Fibroblast of skin of scalp (primary cell): ENCODE measurements at places on chromosomes 1 and 21.

- no peak for DNase-seq
These were observed 35.9 kb upstream of the ZRANB2 start for GRCh38 chr1:71116729-71117128.

- peak; percentile 67 for DNase-seq
These were observed 47.5 kb downstream of the YARS1 start for GRCh38 chr1:32769524-32770220.

DNA sequence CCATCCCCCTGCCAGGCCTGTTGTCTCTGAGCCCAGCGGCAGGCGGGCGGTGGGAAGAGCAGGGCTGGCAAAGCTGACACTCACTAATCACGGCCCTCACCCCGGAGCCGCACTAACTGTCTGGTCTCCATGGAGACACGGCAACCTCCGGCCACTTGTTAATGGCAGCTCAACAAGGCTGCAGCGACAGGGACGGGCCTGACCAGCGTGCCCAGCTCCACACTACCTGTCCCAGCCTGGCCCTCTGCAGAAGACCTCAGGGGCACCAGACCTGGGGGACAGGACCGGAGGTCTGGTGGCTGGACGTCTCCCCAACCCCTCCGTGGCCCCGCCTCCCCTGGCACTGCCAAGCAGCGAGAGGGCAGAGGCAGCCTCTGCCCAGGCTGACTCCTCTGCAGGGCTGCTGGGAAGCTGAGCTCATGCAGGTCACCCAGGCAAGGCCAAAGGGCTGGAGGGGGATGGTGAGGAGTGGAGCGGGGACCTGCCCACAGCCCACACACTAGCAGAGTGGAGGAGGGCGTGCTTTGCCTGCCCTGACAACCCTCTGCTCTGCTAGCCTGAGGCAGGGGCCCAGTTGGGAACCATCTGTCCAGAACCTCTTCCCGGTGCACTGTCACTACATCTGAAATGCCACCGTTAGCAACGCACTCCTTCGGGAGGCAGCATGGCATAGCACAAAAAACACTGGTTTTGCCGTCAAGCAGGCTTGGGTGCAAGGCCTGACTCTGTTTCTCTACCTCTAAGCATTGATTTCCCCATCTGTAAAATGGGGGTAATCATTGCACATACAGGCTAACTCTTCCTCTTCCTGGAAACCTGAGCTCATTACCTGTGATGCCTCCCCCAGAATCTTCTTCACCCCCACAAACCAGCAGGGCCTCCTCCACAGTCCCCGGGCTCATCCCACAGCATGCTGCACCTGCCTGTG lies 29.6 kb upstream of the WASF2 start:
- DNase-seq: no peak

- no peak for DNase-seq
These were observed 119.7 kb downstream of the KCNT2 start for GRCh38 chr1:196488579-196488978.

DNA sequence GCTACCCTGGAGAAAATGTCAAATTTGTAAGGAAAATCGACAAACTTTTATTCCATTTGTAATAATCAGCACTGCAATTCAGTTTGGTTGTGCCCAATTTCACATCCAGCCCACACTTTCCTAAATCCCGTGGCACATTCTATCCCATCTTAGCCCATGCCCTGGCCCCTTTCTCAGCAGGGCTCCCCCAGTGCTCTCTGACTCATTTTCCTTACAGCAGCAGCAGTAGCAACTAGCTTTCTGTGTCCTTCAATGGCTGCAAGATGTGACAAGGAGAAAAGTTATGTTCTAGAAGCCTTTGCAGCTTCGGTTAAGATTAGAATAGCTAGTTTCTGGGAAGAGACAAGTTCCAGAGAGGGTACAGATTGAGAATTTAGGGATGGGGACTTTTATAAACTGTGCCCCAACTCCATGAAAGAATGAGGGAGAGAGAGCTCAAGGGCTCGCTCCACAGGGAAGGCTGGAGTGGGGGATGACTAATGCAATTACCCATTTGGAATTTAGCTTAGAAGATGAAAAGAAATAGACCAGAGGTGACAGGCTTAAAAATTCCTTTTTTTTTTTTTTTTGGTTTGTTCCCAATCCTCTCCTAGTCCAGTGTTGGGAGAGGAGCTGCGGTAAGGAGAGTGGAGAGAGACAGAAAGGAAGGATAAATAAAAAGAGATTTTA lies 47.0 kb upstream of the POU2F1 start:
- peak; percentile 71 for DNase-seq

GRCh38 chr1:232635778-232636356 lies 5.9 kb upstream of the SIPA1L2 start:
- DNase-seq: peak; percentile 62

- DNase-seq: no peak
These were observed 104.0 kb upstream of the DSCAM start for GRCh38 chr21:40950970-40951369.

- peak; percentile 61 for DNase-seq
These were observed 9.9 kb downstream of the GPR3 start for GRCh38 chr1:27402349-27402754.

DNA sequence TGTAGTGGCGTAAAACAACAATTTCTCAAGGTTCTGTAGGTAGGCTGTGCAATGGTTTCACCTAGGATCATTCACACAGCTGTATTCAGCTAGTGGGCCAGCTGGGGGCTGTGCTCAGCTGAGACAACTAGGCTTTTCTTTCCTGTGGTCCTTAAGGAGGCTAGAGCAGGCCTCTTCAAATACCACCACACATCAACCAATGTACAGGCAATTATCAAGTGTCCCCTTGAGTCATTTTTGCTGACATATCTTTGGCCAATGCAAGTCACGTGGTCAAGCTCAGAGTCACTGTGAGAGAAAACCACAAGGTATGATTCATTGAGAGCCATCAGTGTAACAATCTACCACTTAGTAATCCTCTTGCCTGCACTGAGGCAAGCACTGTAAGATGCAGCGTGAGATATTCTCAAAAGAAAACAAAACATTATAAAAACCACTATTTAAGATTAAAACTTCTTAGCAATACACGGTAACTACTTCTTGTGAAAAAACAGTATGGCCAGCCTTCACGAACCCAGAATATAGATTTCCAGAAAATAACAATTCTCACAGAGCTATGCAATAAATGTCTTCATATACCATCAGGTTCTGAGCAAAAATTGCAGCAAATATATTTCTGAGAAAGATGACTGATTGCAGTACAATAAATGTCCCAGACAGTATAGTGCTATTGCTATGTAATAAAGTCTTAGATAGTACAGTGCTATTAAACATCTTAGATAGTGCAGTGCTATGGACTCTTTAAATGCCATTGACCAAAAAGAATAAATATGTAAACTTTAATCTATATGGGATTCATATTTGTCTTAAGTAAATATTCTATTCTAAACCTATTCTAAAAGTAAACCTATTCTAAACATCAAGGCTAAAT lies 55.3 kb downstream of the NME7 start:
- peak; percentile 95 for DNase-seq

DNA sequence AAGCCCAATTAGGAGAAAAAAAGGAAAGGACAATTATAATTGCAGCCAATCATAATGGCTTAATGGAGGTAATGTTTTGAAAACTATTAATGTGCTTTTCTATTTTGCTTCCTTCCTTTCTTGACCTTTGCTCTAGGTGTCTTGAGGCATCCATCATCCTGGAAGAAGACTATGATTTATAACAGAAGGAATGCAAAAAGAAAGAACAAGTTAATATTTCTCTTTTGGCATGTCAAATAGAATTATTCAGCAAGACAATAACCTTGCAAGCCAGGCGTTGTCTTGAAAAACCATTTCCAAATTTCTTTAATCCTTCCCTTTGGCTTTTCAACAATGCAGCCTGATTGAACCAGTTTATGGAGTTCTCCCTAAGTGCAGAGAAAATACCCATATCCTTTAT lies 107.7 kb upstream of the USP24 start:
- no peak for DNase-seq

DNA sequence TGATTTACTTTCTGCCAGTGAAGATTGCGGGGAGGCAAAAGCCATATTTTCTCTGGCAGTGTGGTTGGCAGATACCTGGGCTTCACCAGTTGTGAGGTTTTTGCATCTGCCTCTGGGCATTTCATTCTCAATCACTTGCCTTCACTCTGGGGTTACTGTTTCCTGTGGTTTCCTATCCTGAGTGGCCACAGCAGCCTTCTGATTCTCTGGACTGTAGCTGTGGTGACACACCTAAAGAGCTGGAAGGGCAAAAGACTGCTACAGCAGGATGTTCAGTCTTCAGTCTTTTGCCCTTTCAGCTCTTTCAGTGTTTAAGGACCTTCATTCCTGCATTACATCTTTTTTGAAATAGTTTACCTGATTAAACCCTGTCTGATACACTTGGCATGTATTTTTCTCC lies 50.5 kb upstream of the GPR52 start:
- no peak for DNase-seq

GRCh38 chr1:246631426-246631825 lies 65.2 kb downstream of the CNST start:
- DNase-seq: peak; percentile 68

GRCh38 chr1:188061881-188062280 lies 1233.1 kb downstream of the PLA2G4A start:
- DNase-seq: no peak

GRCh38 chr1:79519084-79519760 lies 512.7 kb upstream of the ADGRL4 start:
- DNase-seq: no peak

GRCh38 chr1:147627435-147628110 lies 42.8 kb downstream of the ACP6 start:
- peak; percentile 53 for DNase-seq

GRCh38 chr1:232878086-232878485 lies 72.3 kb upstream of the NTPCR start:
- DNase-seq: no peak

DNA sequence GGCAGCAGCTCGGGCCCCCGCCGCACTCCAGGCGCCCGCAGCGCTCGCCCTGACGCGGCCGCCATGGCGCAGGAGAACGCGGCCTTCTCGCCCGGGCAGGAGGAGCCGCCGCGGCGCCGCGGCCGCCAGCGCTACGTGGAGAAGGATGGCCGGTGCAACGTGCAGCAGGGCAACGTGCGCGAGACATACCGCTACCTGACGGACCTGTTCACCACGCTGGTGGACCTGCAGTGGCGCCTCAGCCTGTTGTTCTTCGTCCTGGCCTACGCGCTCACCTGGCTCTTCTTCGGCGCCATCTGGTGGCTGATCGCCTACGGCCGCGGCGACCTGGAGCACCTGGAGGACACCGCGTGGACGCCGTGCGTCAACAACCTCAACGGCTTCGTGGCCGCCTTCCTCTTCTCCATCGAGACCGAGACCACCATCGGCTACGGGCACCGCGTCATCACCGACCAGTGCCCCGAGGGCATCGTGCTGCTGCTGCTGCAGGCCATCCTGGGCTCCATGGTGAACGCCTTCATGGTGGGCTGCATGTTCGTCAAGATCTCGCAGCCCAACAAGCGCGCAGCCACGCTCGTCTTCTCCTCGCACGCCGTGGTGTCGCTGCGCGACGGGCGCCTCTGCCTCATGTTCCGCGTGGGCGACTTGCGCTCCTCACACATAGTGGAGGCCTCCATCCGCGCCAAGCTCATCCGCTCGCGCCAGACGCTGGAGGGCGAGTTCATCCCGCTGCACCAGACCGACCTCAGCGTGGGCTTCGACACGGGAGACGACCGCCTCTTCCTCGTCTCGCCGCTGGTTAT lies 2.8 kb downstream of the KCNJ9 start:
- DNase-seq: no peak

DNA sequence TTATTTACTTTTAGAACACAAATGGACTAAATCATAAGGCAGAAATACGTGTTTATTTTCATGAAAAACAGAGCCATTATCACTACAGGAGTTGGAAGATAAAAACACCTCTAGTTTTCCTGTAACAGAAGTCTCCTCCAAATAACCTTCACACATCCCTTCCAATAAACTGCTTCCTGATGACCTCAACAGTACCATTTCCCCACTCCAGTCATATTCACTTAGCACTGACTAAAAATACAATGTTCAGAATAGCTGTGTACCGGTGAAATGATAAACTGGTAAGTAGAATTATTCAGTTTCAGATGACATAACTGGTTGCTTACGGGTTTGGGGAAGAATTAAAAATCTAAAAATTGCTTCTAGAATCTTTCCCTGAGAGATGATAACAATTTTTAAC lies 137.9 kb downstream of the DENND1B start:
- DNase-seq: no peak

GRCh38 chr21:28280611-28281010 lies 712.1 kb downstream of the LTN1 start:
- no peak for DNase-seq

DNA sequence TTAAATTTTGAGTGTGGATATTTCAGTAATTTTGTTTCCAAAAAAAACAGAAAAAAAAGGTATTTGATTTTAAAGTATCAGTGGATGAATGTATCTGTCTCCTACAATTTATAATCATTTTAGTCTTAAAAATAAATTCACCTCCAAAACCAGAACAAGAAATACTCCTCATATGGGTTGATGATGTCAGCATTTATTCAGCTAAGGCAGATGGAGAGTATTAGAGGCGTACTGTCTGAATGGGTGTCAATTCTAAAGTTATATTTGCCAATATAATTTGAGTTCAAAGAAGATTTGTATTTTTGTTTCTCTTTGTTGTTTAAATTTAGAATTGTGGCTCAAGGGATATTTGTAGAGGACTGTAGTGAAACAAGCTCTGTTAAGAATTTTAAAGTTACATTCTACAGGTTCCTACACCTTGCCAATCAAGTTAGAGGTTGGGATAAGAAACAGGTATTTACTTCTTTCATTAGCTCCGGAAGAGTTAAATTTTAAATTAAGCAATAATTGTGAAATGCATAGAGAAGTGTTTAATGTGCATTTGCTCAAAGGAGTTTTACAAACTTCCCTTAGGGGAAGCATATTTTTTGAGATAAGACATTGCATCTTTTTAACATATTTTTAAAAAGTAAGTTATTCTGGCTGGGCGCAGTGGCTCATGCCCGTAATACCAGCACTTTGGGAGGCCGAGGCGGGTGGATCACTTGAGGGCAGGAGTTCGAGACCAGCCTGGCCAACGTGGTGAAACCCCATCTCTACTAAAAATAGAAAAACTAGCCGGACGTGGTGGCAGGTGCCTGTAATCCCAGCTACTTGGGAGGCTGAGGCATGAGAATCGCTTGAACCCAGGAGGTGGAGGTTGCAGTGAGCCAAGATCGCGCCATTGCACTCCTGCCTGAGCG lies 1.2 kb downstream of the PLA2G4A start:
- DNase-seq: no peak

DNA sequence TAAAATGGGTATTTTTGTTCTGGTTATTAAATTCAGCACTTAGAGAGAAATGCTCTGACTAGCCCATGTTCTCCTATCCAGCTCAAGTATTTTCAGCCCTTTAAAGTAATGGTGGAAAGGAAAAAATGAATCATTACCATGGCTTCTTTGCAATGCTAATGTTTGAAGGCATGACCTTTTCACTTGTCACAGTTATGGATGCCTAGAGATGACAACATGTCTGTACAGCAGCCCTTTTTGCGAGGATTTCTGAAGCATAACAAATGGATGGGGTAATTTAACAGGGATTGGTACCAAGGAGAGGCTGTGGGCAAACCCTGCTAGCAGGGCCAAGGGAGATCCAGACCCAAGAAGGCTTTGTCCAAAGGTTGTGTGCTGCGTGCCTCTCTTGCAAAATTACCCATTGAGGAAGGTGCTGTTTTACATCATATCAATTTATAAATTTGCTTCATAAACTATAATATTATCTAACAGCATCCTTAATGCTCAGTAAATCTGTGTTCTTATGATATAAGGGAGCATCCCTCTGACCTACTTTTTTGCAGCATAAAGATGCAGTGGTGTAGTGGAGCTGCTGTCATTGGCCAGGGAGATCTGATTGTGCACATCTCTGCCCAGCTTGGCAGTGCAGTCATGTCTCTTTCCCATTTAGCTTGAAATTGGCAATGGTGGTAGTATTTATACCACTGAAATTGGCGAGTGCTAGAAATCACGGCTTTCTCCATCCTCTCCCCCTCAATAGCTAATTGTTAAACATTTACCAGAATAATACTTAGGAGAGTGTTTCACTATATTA lies 327.1 kb downstream of the PCP4 start:
- no peak for DNase-seq
